Foreskin keratinocyte (primary cell): ENCODE measurements at places on chromosomes 12 and 14. TPM values are rescaled to one million over a fixed set of nuclear protein-coding genes. Genes with fewer than 3 reads are reported as not detected.

- DNase-seq: no peak
Observed at GRCh38 chr14:35303149-35303935, 11.2 kb downstream of the PSMA6 start.

DNA sequence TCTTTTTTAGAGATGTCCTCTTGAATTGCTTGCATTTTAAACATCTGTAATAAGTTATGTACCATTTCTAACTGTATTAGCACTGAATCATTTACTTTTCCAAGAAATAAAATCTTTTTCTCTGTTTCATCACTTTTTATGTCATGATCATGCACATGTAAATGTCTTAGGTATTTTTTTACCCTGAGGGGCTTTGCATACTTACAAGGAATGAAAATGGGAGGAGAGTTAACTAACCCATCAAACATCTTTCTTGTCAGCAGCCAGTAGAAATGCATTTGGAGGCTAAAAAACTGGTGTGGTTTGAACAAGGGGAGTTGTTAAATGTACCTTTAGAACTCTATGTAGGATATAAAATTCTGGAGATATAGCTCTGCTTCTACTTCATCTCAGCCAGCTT, 1080.3 kb downstream of the GALC start:
- peak; percentile 32 for DNase-seq

- no peak for DNase-seq
Observed at GRCh38 chr12:114445401-114446323, 39.7 kb upstream of the TBX5 start.

DNA sequence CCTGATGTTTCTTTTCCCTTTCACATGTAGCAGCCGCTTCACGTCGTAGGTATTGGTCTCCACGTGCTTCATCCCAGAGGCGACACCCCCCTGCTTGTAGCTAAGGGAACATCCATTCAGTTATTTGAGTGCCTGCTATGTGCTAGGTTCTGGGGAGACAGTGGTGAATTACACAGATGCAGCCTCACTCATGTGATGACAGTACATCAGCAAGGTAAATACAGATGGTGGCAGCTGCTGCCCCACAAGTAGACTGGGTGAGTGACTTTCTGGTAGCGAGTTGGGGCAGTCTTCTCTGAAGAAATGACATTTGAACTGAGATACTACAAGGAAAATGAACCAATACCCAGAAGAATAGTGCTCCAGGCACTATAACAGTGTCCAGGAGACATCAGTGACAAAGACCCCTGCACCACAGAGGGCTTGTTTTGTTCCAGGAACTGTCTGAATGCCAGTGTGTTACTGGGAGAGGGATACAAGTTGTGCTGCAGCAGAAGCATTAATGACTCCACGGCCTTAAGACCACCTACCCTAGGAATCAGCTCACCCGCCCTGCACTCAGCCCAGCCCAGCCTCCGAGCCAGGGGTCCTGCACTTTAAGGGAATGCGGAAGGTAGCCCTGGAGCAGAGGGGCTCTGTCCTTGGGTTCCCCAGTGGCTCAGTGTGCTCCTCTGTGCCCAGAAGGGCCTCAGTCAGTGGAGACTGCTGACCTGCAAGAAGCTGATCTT, 7.3 kb downstream of the AVIL start:
- no peak for DNase-seq

Gene AQP6
- total RNA-seq: 0.03 and 0.11 TPM in 2 replicates
